MCF 10A (cell line): ENCODE measurements at places on chromosomes 1 and 21. TPM values are rescaled to one million over a fixed set of nuclear protein-coding genes. Genes with fewer than 3 reads are reported as not detected.

DNA sequence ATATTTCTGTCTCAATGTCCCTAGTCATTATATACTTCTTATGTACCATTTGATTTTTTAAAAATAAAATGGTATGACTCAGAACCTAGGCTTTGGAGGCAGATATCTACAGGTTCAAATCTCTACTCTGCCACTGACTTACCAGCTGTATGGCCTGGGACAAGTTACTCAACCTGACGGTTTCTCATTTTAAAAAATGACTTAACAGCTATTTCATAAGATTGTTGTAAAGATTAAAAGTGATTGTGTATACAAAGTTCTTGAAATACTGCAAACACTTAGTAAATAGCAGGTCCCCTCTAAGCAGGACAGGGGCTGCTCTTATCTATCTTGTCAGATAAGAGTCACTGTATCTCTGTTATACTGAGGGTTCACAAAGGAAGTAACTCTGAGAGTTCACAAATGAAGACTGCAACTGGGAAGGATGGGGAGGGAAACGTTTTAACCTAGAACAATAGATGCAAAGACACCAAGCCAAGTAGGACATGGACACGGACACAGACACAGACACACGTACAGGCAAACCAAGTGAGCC lies 2.6 kb downstream of the BCAR3 start:
- peaks cover 34% of the 10 kb centered on the region for H3K36me3 ChIP-seq
- H3K27ac ChIP-seq = peak overlapping the region; percentile 81
- no peak for DNase-seq
- peak overlapping the region; percentile 86 for H3K4me3 ChIP-seq
- H3K27me3 ChIP-seq = no peaks in the 10 kb centered on the region

GRCh38 chr1:89605692-89606091 lies 27.2 kb upstream of the LRRC8C start:
- no peaks in the 10 kb centered on the region for H3K36me3 ChIP-seq
- peaks cover 35% of the 10 kb centered on the region for H3K4me1 ChIP-seq

- H3K27ac ChIP-seq = no peak overlapping the region
- H3K27me3 ChIP-seq = no peaks in the 10 kb centered on the region
- DNase-seq = peak; percentile 32
- H3K4me3 ChIP-seq = peak overlapping the region; percentile 32
Measured at GRCh38 chr1:89606227-89606980, 26.5 kb upstream of the LRRC8C start.

GRCh38 chr1:83693427-83694126 lies 305.4 kb downstream of the TTLL7 start:
- no peak for DNase-seq
- no peak overlapping the region for H3K27ac ChIP-seq
- no peaks in the 10 kb centered on the region for H3K36me3 ChIP-seq
- H3K4me1 ChIP-seq = no peaks in the 10 kb centered on the region

DNA sequence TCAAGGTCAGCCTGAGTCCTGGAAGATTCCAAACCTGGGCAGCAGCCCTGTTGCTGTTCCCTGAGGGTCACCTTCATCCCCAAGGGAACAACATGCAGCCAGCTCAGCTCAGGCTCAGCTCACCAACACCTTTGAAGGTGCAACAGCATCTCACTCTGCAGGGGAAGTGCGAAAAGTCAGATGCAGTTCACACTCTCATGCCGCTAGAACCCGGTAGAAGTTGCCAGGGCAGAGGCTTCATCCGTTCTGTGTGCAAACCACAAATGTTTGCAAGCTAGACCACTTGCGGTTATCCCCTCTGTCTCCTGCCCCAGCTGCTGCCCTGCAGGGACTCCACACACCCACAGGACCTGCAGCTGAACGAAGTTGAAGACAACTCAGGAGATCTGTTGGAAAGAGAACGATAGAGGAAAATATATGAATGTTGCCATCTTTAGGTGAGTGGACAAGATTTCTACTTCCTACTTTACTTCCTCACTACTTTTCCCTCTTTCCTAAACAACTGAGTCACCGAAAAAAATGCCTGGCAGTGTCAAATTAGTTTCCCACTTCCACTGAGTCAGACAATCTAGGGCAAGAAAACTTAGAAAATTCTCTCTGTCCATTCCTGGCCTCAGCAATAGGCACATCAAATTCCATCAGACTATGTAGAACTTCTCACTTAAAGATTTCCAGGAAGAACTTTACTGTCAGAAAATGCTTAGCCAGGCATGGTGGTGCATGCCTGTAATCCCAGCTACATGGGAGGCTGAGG lies 1.8 kb upstream of the FCRL6 start:
- H3K4me1 ChIP-seq = peaks cover 6% of the 10 kb centered on the region
- H3K27ac ChIP-seq = no peak overlapping the region
- H3K36me3 ChIP-seq = no peaks in the 10 kb centered on the region
- no peak overlapping the region for H3K4me3 ChIP-seq

DNA sequence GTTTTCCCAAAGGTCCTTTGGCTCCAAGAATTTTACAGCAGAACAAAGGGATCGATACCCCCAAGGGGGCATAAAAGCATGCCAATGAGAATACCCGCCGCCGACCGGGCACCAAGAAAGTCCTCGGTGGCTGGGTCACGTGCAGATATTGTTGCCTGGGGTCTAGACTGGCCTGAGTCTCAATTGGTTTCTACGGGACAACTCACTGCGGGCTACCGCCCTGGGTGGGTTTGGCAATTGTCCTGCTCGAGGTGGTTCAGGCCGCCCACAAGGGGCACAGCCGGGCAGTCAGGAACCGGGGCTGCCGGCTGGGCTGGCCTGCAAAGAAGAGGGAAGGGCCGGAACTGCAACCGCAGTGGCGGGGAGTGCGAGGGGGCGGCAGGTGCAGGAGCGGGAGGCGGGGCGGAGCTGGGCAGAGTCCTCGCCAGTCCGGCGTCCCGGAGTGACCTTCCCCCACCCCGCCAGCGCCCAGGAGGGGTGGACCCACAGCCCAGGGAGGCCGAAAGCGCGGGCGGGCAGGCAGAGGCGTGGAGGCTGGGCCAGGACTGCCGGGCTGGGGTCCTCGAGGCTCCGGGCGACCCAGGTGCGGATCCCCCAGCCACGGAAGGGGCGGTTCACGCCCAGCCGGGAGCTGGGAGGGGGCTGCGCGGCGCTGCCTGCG lies 926 bp upstream of the ATP1B1 start:
- peak; percentile 49 for DNase-seq
- peaks cover 41% of the 10 kb centered on the region for H3K4me1 ChIP-seq
- no peaks in the 10 kb centered on the region for H3K27me3 ChIP-seq
- H3K36me3 ChIP-seq = peaks cover 7% of the 10 kb centered on the region
- H3K4me3 ChIP-seq = peak overlapping the region; percentile 80

- H3K27ac ChIP-seq = peak overlapping the region; percentile 8
- no peaks in the 10 kb centered on the region for H3K4me1 ChIP-seq
- H3K4me3 ChIP-seq = no peak overlapping the region
Measured at GRCh38 chr1:226370144-226370923, 37.6 kb downstream of the PARP1 start.

The SDC3 gene
- total RNA-seq = 21.7 and 25.5 TPM in 2 replicates
